ENCODE measurements at places on chromosomes 3 and 15.

GRCh38 chr3:42351207-42351606, 59.2 kb downstream of the LYZL4 start:
- peak; percentile 52 for DNase-seq

- no peak for DNase-seq
Observed at GRCh38 chr3:15803921-15804320, 6.1 kb upstream of the ANKRD28 start.

DNA sequence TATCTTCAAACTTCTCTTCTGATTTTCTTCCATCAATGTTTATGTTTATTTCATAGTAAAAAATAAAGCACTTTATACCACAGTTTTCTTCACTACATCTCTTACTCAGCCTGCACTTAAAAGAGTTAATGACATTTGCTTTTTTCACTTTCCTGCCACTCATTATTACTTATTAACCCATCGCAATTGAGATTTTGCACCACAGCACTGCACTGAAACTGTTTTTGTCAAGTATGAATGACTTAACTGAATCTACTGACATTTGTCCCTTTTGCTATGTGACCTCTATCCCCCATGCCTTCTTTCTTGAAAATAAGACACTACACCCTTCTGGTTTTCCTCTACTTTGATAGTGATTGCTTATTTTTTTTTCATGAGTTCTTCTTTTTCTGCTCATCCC, 739.7 kb upstream of the DPPA4 start:
- DNase-seq = no peak

GRCh38 chr3:186930641-186931531, 560 bp downstream of the ST6GAL1 start:
- peak; percentile 59 for DNase-seq

GRCh38 chr3:184448321-184449160, 68.7 kb downstream of the CHRD start:
- DNase-seq = peak; percentile 80

- no peak for DNase-seq
Observed at GRCh38 chr3:173531602-173532001, 134.1 kb downstream of the NLGN1 start.

DNA sequence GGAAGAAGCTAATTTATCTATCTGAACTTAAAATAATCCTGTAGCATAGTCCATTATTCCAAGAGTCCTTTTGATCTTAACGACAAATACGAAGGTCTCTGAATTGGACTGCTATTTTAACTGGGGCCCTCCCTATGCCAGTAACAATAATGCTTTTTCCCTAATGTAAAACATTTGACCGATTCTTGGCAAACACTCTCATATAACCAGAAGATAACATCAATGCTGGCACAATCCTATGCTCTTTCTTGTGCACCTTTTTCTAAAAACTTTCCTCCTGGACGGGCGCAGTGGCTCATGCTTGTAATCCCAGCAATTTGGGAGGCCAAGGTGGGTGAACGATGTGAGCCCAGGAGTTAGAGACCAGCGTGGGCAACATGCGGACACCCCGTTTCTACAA, 3.9 kb downstream of the LRRFIP2 start:
- no peak for DNase-seq

- DNase-seq = peak; percentile 14
Observed at GRCh38 chr15:36814708-36815107, 235.3 kb downstream of the CDIN1 start.

- no peak for DNase-seq
Observed at GRCh38 chr3:166367947-166368533, 530.8 kb upstream of the BCHE start.

DNA sequence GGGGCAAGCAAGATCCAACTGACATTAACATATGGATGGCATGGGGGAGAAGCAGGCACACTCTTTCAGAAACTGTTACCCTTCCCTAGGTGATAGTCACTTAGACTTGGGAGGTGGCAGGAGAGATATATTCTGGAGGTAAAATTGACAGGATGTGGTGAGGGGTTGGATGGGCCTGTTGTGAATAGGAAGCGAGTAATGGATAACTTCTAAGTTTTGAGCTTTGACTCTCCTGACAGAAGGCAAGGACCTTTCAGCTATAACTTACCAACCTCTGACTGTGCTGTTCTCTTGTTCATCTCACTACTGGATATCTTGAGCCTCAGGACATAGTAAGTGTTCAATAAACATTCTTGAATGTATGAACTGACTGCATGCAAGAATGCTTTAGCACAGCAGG, 1.9 kb upstream of the PDIA5 start:
- no peak for DNase-seq

DNA sequence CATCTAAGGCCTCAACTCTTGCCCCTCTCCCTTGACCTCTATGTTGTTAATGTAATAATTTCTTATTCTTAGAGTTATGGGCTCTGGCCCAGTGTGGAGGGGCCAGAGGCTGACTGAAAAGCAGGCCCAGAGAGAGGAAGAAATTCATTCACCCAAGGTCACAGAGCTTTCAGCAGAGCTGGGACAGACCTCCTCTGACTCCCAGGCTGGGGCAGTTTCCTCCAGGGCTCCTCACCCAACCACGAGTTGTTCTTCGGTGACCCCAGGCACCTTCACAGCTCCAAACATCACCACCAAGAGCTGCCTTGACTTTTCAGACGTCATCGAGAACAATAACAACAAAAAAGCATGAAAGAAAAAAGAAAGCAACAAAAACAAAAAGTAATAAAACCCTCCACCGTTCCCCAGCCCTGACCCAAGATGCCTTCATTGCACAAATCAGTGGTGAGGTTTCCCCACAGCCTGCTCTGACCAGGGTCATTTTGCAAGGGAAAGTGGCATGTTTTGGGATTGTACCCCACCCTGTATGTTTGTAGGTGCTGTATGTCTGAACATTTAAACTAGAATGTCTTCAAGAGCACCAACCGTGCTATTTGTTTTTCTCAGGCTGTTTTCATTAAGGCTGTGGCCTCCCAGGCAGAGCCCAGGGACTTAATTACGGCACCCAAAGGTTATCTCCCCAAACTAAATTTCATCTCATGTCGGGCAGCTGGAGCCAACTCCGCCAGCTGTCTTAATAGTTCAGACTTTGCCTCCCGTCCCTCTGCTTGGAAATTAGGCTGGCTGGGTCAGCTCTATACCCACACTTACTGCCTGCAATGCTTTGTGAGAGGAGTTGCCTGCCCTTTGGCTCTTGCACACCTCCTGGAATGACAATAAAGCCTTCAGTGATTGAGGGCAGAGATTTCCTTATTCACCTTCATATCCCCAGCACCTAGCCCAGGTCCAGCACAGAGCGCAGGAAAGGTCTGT, 173.8 kb downstream of the RPLP1 start:
- DNase-seq = no peak

GRCh38 chr3:177345049-177345972, 148.0 kb upstream of the TBL1XR1 start:
- peak; percentile 96 for DNase-seq

DNA sequence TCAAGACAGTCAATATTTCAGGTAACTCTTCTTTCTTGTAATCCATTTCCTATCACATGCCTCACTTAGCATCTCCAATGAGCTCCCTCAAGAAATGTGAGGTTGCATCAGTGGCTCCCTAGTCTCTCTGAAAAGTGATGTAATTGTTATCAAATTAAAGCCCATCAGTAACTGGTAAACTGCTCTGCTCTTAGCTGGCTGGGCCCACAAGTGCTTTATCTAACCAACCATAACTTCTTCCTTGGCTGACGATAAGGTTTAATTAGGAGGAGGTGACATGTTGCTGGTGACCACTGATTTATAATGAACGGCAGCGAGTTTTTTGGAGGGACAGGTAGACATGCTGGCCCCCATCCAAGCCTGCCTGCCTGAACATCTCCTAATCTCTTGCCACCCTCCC, 79.6 kb downstream of the RTP4 start:
- DNase-seq = no peak

DNA sequence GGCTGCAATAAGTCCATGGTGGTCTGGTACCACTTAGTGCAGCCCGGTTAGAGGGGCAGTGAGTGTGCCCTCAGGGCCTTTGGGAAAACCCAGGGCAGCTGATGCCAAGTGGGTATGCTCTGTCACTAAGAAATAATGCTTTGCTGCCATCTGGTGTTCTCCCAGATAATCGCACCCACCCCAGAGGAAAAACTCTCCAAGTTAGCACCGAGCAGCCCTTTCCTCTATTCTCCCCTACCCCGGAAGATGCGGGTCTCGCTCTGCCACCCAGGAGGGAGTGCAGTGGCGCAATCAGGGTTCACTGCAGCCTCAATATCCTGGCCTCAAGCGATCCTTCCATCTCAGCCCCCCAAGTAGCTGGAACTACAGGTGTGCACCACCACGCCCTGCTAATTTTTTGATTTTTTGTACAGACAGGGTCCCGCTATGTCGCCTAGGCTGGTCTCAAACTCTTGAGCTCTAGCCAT, 21.3 kb upstream of the DAPK2 start:
- peak; percentile 46 for DNase-seq

DNA sequence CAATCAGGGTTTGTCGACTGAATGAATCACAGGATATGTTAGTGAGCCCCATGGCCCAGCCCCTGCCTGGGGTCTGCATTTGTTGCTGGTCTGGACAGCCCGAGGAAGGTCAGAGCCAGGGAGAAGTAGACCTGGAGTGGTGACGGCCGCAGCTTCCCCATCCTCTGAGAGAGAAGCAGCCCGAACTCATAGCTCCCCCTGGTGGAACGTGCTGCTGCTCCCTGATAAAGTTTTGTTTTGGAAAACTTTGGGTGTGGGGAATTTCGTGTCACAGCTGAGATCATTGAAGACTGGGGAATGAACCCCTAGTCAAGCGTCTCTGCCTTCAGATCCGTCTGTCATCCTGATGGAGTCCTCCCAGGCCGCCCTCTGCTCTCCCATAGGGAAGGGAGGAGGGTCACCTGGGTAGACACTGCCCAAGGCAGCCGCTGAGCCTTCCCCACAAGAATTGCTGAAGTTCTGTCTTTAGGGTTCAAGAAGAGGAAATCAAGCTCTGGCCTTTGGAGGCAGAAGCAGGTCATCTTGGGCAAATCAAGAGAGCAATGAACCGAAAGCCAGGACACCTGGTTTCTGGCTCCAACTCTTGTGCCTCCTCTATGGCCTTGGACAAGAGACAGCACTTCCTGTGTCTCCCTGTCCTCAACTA, 60.5 kb downstream of the GLDN start:
- no peak for DNase-seq

DNA sequence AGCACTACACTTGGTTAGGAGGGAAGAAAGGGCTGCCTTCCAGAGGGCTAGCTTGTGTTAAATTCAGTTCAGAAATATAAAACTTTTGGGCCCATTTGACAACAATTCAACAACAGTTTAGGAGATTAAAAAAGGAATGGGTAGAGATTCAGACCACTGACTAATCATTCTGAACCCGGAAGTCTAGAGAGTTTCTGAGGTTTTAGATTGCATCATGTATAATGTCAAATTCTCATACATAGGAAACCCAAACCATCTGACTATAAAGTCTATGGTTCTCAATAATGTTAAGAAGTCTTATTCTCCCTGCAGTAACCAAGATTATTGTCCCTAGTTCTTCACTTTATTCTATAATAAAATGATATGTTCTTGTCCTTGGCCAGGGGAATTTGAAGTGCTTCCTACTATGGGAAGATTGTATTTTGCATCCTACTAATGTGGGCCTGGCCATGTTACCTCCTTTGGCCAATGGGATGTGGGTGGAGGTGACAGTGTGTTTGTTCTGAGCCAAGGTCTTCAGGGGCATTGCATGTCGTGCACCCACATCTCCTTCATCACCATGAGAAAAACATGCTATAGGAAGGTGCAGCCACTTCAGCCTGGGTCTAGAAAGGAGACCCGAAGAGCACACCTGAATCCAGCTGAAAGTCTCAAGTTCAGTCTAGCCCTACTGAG, 66.4 kb upstream of the CCNL1 start:
- no peak for DNase-seq

GRCh38 chr3:28917895-28918475, 362.9 kb upstream of the RBMS3 start:
- DNase-seq = no peak

- DNase-seq = peak; percentile 22
Observed at GRCh38 chr15:34514251-34514670, 69.2 kb downstream of the GOLGA8B start.

- no peak for DNase-seq
Observed at GRCh38 chr3:29898171-29898965, 617.5 kb downstream of the RBMS3 start.

DNA sequence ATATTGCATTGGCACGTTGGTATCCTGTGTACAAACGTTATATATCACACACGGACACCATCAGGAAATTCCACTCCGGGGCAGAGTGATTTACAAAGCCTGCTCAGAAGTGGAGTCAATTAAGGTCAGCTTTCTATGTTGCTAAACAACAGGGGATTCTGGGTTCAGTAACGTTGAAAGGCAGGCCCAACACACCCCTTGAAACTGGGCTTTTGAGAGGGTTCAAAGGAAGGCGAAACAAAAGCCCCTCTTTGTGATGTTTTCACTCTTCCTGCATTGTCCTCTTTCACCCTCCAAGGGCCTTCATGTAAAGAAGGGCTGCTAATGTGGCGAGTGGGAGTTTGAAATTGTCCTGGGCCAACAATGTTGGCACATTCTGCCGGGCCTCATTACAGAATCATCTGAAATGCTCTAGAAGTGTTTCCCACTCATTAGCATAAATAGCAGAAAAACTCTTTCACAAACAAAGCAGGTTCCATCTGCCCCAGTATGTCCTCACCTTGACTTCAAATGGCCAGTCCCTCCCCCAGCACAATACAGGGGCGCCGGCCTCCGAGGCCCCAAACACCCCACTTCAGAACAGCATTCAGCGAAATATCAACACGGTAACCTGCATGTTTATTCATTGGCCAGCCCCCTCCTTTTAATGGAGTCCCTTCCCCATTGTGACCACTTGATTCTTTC, 76.4 kb downstream of the HES1 start:
- no peak for DNase-seq

- no peak for DNase-seq
Observed at GRCh38 chr3:182896553-182896952, 83.8 kb downstream of the DCUN1D1 start.

GRCh38 chr15:48925714-48926223, 38.0 kb downstream of the SHC4 start:
- DNase-seq = peak; percentile 92

DNA sequence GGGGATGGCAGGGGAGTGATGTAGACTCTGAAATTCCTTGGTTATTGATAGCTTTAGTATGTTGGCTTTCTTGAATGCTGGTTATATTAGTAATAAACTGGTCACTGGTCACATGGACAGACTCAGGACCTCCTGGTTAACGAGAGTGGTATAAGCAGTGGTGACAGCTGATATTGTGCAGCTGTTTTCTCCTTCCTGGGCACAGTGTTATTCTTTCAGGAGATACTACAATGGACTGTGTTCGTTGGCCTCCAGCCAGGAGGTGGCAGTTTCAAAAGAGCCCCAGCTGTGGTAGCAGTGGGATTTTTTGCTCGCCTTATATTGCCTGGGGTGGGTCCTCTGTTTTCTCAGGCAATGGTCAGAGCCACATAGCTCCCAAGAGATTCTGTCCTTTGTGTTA, 181.6 kb upstream of the RBMS3 start:
- DNase-seq = no peak

DNA sequence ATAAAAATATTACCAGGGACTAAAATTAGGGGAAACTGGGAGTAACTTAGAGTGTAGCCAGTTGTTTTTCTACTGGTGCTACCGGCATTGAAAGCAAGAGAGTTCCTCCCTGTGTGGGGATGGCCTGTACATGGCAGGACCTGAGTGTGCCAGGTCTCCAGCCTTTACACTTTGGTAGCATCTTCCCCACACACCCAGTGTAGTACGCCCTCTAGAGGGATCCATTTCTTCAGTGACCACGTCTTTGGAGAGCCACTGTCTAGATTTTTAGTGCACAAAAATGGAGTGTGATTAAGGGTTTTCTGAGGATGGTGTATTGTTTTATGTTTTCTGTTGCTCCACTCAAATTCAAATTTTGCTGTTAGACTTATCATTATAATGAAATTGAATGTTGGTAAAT, 507.0 kb upstream of the TPRG1 start:
- DNase-seq = no peak

- DNase-seq = no peak
Observed at GRCh38 chr3:108403686-108404345, 106.6 kb downstream of the MYH15 start.
